Muscle of back (tissue), 13 donors: ENCODE measurements at places on chromosomes 1 and 21.

DNA sequence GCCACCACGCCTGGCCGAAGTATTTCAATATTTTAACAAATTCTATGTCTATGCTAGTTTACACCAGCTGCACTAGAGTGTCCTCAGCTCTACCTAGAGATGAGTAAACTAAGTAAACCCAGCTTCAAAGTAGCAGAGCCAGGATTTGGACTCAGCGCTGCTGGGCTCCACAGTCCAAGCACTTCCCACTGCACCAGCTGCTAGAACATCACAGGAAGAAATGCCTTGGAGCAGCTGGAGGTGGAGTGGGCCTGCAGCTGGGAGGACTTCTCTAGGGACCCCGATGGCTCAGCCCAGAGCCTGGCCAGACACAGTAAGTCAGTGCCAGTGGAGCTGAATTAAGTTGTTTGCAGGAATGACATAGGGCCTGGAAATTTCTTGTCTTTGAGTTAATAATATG, 10.2 kb upstream of the SMIM12 start:
- no peak for DNase-seq

- DNase-seq, result no peak
Observed at GRCh38 chr1:6588893-6589520, 9.2 kb downstream of the ZBTB48 start.

- no peak for DNase-seq
Observed at GRCh38 chr1:54114955-54115354, 37.8 kb downstream of the CDCP2 start.

DNA sequence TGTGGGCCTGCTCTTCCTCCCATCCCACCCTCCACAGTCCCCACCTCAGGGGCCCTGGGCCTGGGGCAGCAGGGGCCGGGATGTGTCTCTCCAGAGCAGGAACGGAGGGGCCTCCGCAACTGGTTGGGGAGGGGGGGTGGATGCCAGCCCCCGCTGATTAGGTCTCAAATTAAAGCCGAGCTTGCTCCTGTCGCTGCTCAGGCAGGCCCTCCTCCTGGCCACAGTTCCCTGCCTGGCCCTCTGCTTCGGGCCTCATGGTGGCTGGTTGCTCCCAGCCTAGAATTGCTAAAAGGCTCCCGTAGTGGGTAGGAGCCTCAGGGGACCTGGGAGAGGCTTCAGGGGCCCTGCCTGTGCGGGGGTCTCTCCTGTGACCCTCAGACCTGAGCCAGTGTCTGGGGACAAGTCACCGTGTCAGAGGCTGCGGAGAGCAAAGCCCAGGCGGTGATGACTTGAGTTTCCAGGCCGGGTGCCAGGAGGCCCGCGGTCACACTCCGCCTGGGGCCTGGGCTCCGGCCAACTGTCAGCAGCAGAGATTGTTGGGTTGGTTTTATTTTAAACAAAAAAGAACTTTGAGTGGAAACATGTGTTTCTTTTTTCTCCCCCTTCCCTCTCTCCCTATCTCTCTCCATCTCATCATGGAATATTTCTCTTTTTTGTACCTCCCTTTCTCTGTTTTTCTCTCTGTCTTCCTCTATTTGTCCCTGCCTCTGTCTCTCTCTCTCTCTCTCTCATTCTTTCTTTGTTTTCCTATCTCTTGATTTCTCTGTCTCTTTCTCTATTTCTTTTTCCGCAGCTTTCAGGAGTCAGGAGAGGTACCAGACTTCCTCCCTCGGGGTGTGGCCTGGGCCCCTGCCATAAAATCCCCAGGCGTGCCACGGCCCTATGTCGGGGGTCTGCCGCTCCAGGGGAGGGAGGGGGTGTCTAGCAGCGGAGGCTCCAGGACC, 20.0 kb upstream of the EPHA2 start:
- peak; percentile 92 for DNase-seq

GRCh38 chr1:223363856-223364684, at the start of gene SUSD4:
SUSD4 (minus strand) TSS chr1:223364176; CDS start chr1:223363425, 751 bp downstream.
- DNase-seq, result peak; percentile 20

DNA sequence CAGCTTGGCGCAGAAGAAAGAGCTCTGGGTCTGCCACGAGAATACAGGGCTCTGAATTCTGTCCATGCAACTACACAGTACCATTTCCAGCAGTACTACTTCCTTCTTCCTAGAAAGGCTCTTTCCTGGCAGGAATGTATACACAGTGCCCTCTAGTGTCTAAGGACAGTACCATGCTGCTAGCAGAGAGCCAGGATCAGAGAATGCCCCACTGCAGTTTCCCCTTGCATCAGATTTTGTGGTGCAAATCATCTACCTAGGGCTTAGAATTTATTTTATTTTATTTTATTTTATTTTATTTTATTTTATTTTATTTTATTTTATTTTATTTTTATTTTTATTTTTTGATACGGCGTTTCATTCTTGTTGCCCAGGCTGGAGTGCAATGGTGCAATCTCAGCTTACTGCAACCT, 50.8 kb downstream of the PAX7 start:
- DNase-seq, result no peak

DNA sequence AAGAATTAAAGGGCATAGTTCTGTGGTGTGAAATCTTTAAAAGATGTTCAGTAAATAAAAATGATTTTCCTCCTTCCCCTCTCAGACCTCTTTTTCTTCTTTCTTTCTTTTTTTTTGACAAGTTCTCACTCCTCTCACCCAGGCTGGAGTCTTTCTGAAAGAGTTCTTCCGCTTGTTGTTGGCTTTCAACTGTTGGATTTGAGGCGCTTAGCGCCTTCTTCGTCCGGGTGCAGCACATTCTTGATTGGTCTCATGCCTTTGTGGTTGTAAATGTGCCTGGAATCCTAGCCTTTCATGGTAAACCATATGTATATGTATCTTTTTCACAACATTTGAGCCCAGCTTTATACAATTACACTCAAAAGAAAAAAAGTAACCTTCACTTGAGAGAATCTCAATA, 980 bp upstream of the METTL18 start:
- DNase-seq, result no peak

GRCh38 chr1:9689011-9689706, 37.6 kb downstream of the PIK3CD start:
- DNase-seq, result peak; percentile 54

- peak; percentile 29 for DNase-seq
Observed at GRCh38 chr1:29415156-29415830, 179.0 kb downstream of the PTPRU start.
